ENCODE measurements at places on chromosomes 7 and 10. TPM values are rescaled to one million over a fixed set of nuclear protein-coding genes. Genes with fewer than 3 reads are reported as not detected.

ASNS gene
- 226 TPM for total RNA-seq

ITIH5 gene
- total RNA-seq: not detected

PTN gene
- total RNA-seq: not detected

PAX4 gene
- total RNA-seq: not detected

CALML5 gene
- not detected for total RNA-seq

NUDT1 gene
- 93.9 TPM for total RNA-seq

FKBP6 gene
- total RNA-seq: not detected

PCDH15 gene
- total RNA-seq: not detected

OR2A5 gene
- total RNA-seq: not detected

ENTPD1 gene
- 4.4 TPM for total RNA-seq

CHAT gene
- not detected for total RNA-seq

OR2A7 gene
- total RNA-seq: 2.1 TPM

RGS10 gene
- total RNA-seq: 220 TPM

SLC26A3 gene
- total RNA-seq: not detected

HOXA5 gene
- total RNA-seq: not detected

MBLAC1 gene
- 2.1 TPM for total RNA-seq

MCMBP gene
- 90.5 TPM for total RNA-seq

HMX3 gene
- total RNA-seq: 0.45 TPM

NPTX2 gene
- not detected for total RNA-seq

WASL gene
- total RNA-seq: 5.9 TPM

PRSS37 gene
- total RNA-seq: not detected

C10orf53 gene
- not detected for total RNA-seq

GRID1 gene
- not detected for total RNA-seq

RAMP3 gene
- not detected for total RNA-seq

ZNF316 gene
- total RNA-seq: 18.8 TPM

CLEC2L gene
- not detected for total RNA-seq

TRIM24 gene
- 16.7 TPM for total RNA-seq

PLEKHA1 gene
- 17.0 TPM for total RNA-seq

GRB10 gene
- total RNA-seq: 6.9 TPM

NANOS1 gene
- 0.20 TPM for total RNA-seq

LRRC17 gene
- total RNA-seq: not detected

PRXL2A gene
- total RNA-seq: 22.7 TPM

BEND7 gene
- total RNA-seq: not detected

ZNF727 gene
- not detected for total RNA-seq

IQUB gene
- total RNA-seq: not detected

PNLIPRP1 gene
- total RNA-seq: not detected

GNA12 gene
- 21.0 TPM for total RNA-seq

PPP1R3C gene
- 0.99 TPM for total RNA-seq

NEURL1 gene
- total RNA-seq: 1.9 TPM

OR6V1 gene
- total RNA-seq: not detected

CDH23 gene
- 2.4 TPM for total RNA-seq

PIK3CG gene
- total RNA-seq: 27.0 TPM

TSC22D4 gene
- total RNA-seq: 92.6 TPM

GIMAP2 gene
- 42.2 TPM for total RNA-seq

ADCY1 gene
- total RNA-seq: 0.07 TPM

SHTN1 gene
- total RNA-seq: not detected

DTX2 gene
- 20.5 TPM for total RNA-seq

SUFU gene
- 8.8 TPM for total RNA-seq

OR9A2 gene
- total RNA-seq: not detected

IMPDH1 gene
- 68.1 TPM for total RNA-seq

EBLN1 gene
- not detected for total RNA-seq

TMEM236 gene
- total RNA-seq: 0.16 TPM
